ENCODE measurements at places on chromosomes 7 and 10.

GRCh38 chr10:93166134-93166533 is 92.4 kb downstream of the CYP26A1 start:
- DNase-seq: no peak

DNA sequence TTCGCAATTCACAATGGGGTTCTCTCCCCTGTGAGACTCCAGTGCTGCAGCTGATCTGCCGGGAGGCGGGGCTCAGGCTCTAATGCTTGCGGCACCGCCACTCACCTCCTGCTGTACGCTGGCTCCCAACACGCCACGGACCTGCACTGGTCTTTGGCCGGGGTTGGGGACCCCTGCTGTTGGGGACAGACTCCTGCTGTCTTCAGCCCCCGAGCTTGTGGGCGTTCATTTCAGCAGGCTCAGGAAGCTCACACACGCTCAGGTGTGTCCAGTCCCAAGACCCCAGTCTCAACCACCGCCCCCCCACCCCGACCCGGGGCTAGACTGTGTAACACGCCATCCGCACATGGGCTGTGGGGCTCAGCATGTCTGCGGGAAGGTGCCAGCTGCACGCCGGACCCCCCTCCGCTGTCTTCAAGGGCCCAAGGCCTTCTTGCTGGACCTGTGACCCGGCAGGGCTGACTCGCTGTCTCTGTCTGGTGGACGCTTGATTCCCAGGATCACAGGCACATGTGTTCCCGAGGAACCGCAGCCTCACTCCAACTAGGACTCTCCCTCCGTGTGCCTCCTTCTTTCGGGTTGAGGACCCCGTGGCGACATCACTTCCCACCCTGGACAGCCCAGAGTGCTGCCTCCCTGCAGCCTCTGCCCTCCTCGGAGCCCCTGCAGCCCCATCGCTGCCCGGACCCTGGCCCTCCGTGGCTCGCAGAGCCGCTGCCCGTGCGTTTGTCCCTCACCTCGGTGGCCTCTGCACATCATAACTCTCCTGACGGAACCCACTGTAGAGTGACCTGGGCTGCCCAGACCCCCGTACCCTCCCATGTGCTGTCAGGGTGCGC is 106.4 kb downstream of the DNAJB6 start:
- no peak for DNase-seq

DNA sequence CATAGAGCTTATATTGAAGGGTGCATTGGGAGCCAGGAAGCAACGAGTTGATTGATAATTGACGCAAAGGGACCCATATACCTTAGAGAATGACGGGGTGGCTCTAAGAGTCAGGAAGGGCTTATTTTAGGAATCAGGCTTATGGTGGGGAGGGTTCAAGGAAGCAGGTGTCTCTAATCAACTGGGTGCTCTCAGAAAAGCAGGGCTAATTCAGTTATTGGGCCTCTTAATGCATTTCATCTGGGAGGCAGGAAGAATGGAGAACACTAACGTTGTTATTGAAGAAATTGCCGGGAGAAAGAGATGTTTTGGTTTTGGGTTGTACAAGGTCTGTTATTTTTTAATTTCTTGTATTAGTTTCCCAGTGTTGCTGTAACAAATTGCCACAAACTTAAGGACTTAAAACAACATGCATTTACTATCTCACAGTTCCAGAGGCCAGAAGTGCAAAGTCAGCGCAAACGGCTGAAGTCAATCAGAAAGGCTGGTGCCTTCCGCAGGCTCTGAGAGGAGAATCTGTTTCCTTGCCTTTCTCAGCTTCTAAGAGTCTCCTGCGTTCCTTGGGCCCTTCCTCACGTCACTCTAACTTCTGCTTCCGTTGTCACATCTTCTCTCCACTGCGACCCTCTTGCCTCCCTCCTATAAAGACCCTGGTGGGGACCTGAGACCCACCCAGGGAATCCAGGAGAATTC is 328.4 kb upstream of the C7orf33 start:
- no peak for DNase-seq

DNA sequence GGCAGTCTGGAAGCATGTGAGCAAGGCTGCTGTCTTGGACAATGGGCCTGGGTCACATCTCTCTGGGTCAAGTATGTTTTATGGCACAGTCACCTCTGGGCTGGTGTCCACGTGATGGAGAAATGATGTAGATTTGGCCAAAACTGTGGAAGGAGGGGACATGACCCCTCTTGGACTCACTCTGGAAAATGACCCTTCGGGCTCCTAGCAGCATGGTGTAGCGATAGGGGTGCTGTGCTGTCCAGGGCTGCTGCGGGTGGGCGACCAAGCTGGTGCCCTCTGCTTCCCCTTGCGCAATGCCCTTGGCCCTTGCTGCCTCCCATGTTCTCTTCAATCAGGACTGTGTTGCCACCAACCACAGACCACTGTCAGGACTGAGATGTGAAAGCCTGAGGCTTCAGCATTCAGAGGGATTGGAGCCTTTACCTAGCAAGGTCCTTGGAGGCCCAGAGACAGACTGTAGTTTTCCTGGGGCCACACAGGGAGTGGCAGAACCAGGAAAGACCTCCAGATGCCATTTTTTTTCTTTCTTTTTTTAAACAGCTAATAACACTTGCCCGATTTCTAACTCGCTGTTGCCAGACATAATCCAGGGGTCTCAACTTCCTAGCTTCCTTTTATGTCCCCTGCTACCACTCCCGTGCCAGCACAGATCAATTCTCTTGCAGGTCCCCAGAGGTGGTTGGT is 6.1 kb downstream of the CYP26A1 start:
- no peak for DNase-seq

- DNase-seq: no peak
Measured at GRCh38 chr10:72563327-72563932, 62.4 kb downstream of the MICU1 start.

DNA sequence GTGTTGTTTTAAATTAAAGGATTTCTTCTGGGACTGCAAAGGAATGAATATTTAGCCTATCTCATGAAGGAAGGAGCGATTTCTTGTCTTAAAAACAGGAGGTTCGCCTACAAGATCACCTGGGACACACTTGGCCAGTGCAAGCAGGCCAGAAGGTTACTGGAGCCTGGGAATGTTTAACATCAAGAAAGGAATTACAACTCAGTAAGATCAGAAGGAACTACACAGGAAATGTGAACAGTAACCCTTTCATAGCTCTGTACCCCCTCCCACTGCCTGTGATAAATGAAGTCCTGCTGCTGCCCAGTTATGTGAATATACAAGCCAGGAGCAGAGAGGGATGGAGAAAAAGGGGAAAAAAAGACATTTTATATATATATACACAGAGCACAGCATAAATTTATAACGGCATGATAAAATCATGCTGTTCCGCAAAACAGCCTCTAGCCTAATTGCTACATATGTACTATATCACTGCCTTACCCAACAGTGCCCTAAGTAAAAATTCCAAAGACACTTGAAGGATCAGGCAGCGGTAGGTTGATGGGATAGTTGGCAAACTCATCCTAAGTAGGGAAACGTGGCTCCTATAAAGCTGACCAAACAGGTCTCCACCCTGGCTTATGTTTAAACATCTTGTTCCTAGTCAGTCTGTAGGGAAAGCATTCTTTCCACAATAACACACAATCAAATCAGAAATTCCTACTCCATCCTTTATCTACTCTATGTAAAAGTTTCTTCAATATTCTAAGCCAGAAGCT is 63.8 kb downstream of the ZNF438 start:
- DNase-seq: no peak
